ENCODE measurements at places on chromosomes 1 and 21. TPM values are rescaled to one million over a fixed set of nuclear protein-coding genes. Genes with fewer than 3 reads are reported as not detected.
A peak's percentile ranks its signal among the peaks of the same experiment; 100 is the strongest.

The P3R3URF gene
- not detected for total RNA-seq

The SIPA1L2 gene
- 1.6 TPM for total RNA-seq

The C8A gene
- total RNA-seq: not detected

DNA sequence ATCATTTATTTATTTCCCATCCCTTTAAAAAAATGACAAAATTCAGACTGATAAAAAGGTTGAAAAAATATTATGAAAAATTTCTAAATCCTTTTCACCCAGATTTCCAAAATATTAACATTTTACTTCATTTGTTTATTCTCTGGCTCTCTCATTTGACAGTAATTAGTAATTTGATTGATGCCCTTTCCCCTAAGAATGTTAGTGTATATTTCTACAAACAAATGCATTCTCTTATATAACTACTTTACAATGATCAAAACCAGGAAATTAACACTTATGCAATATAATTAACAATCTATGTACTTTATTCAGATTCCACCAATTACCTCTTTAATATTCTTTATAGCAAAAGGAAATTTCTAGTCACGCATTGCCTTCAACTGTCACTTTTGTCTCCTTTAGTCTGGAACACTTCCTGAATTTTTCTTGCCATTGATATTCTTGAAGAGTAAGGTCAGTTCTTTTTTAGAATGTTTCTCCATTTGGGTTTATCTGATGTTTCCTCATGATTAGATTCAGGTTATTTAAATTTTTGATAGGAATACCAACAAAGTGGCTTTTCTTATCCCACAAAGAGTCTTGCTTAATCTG is 3.9 kb downstream of the CD53 start:
- no peak for DNase-seq

DNA sequence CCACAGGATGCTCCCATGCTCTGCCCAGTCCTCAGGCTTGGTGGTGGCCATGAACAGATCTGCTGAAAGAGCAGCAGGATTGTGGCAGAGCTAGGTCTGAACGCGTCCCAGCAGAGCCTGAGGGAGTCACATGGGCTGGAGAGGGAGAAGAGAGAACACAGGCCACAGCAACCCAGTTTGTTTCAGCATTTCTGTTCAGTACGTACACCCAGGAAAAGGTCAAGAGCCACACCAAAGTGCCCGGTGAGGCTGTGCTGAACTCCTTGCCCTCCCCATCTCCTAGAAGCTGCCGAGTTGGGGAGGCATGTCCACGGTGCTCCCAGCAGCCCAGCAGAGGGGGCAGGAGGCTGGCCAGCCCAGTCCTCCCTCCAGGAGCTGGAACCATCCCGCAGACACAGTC is 5.5 kb downstream of the PKP1 start:
- no peak for DNase-seq

DNA sequence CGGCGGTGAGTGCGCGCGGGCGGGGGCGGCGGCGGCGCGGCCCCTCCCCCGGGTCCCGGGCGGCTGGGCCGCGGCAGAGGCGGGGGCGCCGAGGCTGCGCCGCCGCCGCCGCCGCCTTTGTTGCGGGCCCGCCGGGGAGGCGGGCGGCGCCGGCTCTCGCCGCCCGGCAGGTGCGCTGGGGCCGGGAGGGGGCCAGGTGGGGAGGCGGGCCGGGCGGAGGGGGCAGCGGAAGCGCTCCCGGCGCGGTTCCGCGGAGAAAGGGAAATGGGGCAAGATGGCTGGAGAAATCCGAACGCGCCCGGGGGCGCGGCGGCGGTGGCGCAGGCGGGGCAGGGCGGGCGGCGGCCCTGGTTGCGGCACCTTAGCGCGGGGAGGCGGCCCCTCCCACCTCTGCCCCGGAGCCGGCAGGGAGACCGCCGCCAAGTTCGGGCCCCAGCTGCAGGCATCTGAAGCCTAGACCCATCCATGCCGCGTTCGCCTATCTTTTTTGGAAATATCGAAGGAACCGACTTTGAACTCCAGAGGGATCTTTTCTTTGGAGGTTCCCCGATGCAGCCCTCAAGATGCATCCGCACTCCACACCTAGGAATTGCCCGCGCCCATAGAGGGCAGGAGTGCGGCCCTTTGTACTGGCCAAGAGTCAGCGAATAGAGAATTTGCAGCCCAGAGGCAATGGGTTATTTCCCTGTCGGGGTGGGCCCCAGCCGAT is 479 bp downstream of the POGK start:
- peak; percentile 66 for DNase-seq

DNA sequence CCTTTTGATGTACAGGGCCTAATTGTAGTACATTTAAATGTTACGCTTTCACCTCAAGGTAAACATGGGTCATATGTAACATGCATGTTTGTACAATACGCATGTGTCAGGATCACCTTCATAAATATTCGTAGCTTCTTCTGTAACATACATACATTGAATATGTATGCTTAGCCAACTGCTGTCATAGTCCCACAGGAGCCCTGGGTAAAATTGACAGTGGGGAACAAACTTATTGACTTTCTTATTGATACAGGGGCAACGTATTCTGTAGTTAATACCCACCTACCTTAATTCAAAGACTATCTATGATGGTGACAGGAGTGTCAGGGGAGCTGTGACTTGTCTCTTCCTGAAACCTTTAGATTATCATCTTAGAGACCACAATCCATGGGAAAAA is 3.7 kb upstream of the REN start:
- DNase-seq: no peak

GRCh38 chr1:94819945-94820746 is at the start of gene SLC44A3:
SLC44A3 (plus strand) TSS chr1:94820357; CDS start chr1:94820452, 95 bp downstream.
- DNase-seq: peak; percentile 20

DNA sequence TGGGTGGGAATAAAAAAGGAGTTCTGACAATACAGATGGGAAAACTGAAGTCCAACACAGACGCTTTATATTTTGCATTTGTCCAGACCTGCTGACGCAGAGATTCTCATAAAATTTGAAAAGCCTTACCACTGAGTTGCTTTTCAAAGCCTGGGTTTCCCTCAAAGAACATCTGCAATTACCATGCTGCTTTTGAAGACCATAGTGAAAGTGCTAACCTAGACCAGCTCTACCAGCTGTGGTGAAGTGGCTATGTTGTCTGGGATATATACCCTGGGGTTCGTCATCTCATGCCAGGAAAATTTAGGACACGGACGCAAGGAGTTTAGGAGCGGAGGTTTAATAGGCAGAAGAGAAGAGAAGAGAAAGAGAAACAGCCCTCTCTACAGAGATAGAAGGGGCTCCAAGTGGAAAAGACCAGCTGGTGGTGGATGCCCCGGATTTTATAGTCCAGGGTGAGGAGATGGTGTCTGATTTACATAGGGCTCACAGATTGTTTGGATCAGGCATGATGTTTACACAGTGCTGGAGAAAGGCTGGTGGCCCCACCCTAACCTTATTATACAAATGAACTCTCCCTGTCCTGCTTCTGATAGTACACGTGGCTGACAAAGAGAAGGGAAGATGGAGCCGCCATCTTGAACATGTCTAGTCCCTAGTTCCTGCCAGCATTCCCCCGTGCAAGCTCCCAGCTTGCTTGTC is 73.8 kb downstream of the AK4 start:
- DNase-seq: no peak

DNA sequence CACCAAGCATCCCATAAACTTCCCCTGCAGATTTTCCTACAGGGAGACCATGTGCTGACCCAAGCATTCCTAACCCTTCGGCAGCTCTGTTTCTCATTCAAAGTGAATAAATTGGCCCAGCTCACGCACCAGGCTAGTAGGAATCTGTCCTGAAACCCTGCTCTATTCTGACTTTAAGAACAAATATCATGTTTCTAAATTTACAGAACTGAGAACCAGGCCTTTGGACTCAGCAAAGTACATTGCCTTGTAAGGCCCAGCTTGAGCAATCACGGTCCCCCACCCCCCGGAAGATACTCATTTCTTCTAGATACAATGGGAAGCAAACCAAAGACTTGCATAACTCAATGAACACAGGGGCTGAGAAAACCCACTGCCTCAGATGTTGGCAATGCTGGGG is 160.1 kb upstream of the NFIA start:
- no peak for DNase-seq

GRCh38 chr1:30146448-30146847 is 576.9 kb downstream of the MATN1 start:
- DNase-seq: no peak

DNA sequence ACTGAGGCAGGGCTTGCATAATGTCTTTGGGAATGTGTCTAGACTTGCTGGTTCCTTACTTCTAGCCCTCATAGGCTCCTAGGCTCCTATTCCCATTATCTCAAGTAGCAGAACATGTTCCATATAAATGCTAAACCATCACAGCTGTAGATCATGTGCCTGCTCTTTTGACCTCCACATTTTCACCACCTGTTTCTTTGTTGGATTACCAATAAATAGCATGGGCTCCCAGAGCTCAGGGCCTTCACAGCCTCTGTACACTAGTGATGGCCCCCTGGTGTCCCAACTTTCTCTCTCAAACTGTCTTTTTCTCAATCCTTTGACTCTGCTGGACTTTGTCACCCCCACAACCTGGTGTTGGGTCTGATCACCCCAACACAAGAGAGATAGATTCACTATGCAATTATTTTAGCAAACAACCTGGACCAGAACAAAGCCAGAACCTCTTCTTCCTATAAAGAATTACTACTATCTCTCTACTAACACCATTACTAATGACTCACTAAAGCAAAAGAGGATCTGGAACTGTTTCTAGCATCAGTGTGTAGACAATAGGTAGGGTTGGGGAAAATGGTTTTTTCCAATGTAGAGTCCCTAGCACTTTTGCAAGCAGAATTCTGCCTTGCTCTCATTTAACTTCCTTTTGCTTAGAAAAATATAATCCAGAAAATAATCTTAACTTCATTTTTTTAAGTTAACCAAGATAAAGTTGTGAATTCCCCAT is 51.7 kb downstream of the WLS start:
- no peak for DNase-seq

DNA sequence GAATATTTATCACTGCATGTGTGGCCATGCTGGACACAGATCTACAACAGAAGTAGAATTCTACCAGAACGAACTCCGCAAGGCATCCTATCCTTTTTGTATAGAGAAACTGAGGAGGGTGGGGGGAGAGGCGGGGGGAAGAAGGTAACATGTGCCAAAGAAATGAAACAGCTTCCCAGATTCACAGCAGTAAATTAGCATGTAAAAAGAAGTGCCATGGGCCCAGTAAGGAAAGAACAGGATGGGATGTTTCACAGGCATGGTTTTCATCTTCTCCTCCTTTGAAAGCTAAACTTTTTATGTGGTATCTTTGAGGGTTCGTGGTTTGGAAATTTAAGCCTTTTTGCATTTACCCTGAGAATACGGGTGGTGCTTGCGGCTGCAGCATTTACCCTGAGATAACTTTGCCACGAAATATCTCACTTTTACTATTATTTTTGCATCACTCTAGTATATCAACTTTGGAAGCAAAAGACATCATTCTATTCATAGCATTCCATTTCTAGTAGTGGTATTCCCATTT is 168.9 kb downstream of the TPR start:
- no peak for DNase-seq

DNA sequence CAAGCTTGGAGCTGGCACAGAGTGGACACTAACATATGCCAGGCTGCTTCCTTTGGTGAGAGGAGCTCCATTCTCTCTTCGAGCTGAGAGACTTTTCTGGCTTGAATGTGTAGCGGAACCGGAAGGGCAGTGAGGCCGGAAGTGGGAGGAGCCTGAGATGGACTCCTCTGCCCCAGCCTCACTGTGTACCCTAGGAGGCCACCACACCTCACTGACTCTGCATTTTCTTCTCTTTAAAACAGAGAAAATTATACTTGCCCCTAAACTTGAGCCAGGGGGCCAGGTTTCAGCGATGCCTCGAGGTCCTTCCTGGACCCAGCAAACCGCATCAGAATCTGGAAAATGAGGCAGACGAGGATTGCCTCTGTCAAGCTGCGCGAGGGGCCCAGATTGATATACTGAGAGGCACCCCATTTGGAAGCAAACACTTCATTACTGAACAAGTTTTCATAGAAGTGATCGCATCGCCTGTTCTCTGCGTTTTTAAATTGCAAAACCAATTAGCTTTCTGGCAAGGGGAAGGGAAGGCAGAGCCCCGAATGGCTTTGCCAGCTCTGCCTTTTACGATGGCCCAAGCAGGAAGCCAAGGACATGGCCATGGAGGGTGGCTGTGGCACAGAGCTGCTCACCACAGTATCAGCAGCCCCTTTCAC is 708.1 kb downstream of the PTPRU start:
- DNase-seq: no peak

- DNase-seq: no peak
Measured at GRCh38 chr1:202848191-202848542, 37.4 kb downstream of the PCAT6 start.

GRCh38 chr1:39305555-39305954 is 101.1 kb downstream of the MACF1 start:
- DNase-seq: no peak

DNA sequence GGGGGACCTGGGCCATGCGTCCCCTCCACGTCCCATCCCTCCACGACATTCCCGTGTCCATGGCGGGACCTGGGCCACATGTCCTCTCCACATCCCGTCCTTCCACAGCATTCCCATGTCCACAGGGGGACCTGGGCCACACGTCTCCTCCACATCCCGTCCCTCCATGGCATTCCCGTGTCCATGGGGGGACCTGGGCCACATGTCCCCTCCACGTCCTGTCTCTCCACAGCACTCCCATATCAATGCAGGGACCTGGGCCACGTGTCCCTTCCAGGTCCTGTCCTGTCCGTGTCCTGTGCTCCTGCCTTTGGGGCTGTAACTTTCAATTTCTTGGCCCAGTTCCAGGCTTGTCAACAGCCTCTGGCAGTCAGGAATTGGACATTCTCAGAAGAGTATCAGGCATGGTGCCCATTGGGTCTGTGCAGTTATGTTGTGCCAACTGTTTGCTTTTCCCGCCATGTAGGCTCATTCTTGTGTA is 47.1 kb downstream of the WNT9A start:
- DNase-seq: no peak

GRCh38 chr1:61450872-61451571 is 273.9 kb downstream of the TM2D1 start:
- no peak for DNase-seq

DNA sequence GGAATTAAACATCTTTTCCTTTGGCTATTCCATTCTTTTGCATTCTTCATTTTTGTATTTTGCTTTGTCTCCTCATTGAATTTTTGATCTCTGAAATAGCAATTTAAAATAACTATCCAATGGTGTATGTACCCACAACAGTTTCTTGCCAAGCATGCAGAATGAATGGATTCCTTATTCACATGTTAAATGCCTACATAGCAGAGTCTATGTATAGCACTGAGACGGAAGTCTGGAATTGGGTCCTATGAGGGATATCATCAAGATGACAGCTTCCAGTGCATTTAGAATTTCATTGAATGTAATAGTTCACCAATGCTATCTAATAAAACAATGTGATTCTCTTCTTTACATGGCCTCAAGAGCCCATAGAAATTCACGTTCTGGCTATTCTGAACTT is 97.5 kb downstream of the MRPS6 start:
- no peak for DNase-seq

DNA sequence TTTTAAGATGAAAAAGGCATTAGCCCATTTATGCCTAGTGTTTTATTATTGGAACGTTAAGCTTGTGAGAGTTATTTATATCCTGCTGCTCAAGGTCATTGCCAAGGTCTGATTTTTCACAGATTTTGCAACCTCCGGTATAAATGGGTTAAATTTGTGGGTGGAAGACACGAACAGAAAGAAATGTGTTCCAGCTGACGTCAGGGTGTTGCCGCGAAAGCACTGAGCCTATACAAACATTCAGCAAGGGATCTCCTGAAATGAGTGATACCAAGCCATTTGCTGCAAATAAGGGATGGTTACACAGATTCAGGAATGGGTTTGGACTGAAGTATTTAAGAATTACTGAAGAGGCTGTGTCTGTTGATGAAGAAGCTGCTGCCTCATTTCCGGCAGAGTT is 32.2 kb downstream of the TMED5 start:
- no peak for DNase-seq

Measured in activated naive CD8-positive, alpha-beta T cell treated with anti-CD3 and anti-CD28 coated beads for 36 hours (primary cell).